ENCODE measurements at places on chromosomes 6 and 20.

- DNase-seq = peak; percentile 6
Measured at GRCh38 chr20:63102721-63103375, 96.1 kb upstream of the BHLHE23 start.

DNA sequence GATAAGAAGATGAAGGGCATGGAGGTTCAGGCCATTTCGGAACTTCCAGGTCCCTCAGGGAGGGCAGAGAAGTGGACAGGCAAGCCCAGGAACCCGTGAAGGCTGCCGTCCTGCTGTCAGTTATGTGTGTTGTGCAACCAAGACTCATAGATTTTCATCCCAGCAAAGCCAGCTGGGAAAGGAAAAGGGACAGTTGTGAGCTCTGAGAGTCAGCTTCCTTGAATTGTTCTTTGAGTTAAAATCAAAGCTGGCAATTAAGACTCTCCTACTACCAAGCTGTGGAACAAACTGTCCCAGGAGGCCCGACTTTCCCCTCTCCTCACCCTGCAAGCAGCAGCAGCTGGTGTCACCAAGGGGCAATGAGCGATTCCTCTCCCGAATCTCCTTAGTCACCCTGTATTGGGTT lies 46.3 kb upstream of the IYD start:
- no peak for DNase-seq

DNA sequence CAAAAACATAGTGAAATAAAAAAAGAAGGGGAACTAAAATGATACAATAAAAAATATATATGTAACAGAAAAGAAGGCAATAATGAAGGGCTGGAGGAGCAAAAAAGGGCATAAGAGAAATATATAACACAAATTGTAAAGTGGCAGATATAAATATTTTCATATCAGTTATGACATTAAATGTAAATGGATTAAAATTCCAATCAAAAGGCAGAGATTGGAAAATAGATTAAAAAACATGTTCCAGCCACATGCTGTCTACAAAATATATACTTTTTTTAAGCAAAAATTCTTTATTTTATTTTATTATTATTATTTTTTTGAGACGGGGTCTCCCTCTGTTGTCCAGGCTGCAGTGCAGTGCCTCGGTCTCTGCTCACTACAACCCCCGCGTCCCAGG lies 23.9 kb upstream of the NT5E start:
- no peak for DNase-seq

- no peak for DNase-seq
Measured at GRCh38 chr20:7829031-7829430, 111.2 kb downstream of the HAO1 start.

DNA sequence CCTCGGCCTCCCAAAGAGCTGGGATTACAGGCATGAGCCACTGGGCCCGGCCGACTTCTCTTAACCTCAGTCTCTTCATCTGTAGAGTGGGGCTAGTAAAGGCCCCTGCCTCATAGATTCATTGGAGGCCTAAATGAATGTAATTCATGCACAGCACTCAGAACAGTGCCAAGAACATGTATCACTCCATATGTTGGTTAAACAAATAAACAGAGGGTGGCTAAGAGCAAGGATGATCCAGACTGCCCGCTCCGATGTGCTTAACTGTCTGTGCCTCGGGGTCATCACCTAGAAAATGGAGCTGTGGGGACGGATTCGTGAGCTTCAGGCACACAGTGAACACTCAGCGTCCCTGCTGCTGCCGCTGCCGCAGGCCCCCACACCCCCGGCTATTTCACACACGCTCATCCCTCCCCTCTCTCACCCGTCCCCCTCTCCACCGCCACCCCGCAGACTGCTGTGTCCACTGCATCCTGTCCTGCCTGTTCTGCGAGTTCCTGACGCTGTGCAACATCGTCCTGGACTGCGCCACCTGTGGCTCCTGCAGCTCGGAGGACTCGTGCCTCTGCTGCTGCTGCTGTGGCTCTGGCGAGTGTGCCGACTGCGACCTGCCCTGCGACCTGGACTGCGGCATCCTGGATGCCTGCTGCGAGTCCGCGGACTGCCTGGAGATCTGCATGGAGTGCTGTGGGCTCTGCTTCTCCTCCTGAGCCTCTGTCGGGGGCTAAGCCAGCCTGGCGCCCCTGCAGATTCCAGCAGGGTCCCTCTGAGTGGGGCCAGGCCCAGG lies 14.8 kb downstream of the MDFI start:
- no peak for DNase-seq

DNA sequence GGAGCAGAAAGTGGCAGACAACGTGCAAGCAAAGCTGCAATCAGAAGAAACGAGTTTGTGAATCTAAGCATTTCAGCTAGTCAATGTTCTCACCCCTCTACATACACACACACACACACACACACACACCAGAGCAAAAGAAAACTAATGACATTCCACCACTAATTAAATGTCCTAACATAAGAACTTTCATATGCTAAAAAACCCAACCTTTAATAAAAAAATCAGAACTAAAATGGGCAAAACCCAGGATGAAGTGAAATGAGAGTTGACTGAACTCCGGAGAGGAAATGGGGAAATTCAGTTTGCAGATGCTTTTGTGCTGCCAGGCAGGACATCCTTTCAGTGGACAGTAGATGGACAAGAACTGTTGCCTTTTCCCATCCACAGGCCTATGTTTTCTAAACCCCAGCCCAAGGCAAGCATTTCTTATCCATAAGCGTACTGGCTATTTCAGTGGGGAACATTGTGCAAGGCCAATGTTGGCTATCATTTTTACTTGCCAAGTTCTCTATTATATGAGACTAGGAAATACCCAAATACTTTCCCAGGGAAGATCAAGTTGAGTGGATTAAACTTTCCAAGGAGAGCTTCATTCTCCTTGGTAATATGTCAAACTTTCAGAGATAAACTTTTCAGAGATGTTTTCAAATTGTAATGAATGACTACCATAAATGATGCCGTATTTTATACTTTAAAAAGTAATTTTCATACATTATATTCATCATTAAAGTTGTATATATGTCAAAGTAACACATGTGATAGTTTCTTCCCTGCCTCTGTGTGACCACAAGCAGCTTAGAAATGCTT lies 27.3 kb downstream of the RIN2 start:
- peak; percentile 42 for DNase-seq

DNA sequence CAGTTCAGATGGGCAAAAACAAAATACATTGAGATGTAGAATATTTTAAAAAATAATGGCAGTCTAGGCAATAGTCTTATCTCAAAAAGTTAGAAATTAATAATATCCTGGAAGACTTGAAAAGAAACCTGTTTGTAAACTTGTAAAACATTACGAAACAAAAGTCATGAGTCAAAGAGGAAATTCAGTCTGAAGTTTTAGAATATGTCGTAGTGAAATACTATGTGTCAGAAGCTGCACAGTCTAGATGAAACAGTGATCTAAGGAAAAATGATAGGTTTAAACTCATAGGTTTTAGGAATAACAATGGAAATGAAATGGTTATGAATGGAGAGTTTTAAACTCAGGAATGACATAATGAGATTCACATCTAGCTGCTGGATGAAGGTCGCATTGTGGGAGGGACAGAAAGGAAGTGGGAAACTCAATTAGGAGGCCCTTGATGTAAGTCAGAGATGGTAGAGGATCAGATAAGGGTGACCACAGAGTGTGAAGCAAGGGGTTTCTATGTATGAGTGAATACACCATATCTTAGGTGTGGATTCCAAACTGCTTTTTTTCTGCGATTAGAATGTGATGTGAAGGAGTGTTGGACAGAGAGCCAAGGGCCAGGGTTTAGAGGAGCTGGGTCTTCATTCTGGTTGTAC lies 2.8 kb downstream of the SNRPB2 start:
- peak; percentile 68 for DNase-seq

DNA sequence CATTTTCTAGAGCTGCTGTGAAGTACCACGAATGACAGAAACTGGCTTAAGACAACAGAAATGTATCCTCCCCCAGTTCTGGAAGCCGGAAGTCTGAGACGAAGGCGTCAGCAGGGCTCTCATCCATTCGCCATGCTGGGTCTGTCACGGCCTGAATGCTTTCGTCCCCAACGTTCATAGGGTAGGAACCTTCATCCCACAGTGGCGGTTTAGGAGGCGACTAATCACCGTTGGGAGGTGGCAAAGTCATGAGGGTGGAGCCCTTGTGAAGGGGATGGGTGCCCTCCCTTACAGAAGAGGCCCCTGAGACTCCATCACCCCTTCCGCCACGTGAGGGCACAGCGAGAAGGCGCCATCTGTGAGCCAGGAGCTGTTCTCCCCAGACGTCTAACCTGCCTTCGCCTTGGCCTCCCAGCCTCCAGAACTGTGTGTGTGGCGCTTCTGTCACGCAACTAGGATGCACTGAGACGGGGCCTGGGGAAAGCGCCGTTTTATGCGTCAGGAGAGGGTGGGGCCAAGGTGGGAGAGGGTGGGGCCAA lies 250.3 kb downstream of the TTLL2 start:
- DNase-seq = no peak

DNA sequence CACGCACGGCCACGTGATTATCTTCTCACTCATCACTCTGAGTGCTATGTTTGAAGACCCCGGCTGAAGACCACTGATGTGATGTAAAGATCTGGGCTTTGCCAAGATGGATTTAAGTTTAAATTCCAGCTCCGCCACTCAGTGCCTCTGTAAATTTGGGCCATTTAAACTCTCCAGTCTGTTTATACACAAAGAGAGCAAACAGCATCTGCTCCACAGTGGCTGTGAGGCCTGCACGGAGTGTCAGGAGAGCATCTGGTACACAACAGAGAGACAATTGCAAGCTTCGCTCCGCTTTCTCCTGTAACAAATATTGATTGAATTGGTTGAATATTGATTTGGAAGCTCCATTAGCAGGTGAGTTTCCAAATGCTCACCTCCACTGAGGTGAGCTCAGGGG lies 80.5 kb upstream of the FRMD1 start:
- no peak for DNase-seq

DNA sequence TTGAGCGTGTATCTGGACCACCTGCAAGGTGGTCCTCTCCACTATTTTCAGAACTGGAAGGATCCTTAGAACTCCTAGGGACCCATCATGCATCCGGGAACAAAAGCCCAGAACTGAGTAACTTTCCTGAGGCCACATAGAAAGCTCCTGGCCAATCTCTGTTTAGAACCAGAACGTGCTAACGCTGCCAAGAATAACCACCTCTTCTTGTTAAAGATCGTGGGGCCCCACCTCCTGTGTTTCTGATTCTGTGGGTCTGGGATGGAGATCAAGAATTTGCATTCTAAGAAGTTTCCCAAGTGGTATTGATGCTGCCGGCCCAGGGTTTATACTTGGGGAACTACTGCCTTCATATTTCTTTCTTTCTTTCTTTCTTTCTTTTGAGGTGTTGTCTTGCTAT lies 13.3 kb downstream of the CD40 start:
- DNase-seq = no peak

DNA sequence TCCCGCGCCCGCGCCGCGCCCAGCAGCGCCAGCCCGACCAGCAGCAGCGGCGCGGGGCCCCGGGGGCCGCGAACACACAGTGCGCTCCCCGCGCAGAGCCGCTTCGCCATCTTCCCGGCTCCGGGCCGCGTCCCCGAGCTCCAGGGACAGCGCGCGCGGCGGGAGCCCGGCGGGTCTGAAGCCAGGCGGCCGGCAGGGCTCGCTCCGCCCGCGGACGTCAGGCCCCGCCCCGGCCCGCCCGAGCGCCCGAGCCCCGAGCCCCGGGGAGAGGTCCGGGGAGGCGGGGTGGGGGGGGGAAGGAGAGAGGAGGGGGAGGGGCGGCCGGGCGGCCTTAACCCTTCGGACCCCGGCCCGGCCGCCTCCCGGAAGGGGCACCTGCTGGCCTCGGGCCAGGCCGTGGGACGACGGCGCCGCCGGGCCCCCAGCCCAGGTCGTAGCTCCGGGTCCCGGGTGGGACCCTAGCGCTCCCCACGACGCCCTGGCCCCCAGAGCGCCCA lies at the start of gene LAMA5:
Gene LAMA5 (minus strand): TSS at position 177 of the 497 bp plus-strand sequence. CDS start 67 bp downstream, at position 110.
- peak; percentile 28 for DNase-seq

GRCh38 chr6:84249724-84250123 lies 22.3 kb upstream of the CEP162 start:
- DNase-seq = peak; percentile 9

GRCh38 chr6:9984607-9985006 lies 430.3 kb downstream of the TFAP2A start:
- peak; percentile 1 for DNase-seq

DNA sequence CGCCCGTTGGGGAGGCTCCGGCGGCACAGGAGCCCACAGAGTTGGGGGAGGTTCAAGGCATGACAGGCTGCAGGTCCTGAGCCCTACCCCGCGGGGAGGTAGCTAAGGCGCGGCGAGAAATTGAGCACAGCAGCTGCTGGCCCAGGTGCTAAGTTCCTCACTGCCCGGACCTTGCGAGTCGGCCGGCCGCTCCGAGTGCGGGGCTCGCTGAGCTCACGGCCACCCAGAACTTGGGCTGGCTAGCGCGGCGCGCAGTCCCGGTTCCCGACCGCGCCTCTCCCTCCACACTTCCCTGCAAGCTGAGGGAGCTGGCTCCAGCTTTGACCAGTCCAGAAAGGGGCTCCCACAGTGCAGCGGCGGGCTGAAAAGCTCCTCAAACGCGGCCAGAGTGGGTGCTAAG lies 23.9 kb upstream of the KIF13A start:
- DNase-seq = no peak

DNA sequence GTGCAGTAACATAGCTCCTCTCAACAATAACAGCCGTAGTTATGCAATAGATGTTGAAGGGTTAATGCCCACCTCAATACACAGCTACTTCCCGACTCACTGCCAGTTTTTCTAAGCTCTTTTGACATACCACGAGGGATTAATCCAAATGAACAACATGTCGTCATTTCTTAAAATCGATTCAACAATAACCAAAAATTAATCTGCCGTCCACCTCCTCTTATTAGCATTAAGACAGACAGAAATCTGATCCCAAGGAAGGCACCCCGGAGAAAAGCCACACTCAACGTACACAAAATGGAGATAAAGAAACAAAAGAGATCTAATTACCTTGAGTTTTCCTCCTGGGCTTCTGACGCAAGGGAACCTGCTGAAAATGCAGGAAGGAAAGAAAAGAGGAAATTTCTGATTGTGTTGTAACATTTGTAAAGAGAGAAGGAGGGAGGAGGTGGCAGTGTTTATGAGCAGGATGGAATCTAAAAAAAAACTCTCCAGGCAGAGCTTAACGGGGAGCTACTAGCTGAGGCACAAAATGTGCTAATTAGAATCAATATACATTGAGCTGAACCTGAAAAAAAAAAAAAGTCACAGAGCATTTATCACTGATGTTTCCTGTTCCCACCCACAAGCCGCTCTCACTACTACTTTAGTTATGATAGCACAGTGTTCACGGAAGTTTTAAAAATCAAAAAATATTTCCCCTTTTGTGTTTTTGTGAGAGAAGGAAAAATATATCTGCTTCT lies 109.3 kb downstream of the IPCEF1 start:
- peak; percentile 51 for DNase-seq

GRCh38 chr20:19913927-19914614 lies 103.1 kb upstream of the NAA20 start:
- peak; percentile 97 for DNase-seq

DNA sequence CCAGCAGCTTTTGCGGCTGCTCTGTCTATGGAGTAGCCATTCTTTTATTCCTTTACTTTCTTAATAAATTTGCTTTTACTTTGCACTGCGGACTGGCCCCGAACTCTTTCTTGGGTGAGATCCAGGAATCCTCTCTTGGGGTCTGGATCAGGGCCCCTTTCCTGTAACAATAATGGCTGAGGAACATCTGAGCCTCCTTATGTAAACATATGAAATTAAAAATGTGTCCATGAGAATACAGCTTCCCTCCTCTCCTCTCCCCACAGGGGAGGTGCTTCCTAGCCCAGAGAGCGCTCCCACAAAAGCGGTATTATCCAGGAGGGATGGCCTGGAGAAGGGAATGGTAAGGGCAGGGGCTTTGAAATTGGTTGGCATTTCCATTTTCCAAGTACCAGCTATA lies 81.1 kb downstream of the PSMG4 start:
- DNase-seq = no peak
